Fibroblast of pulmonary artery (primary cell): ENCODE measurements at places on chromosomes 13 and 19.

DNA sequence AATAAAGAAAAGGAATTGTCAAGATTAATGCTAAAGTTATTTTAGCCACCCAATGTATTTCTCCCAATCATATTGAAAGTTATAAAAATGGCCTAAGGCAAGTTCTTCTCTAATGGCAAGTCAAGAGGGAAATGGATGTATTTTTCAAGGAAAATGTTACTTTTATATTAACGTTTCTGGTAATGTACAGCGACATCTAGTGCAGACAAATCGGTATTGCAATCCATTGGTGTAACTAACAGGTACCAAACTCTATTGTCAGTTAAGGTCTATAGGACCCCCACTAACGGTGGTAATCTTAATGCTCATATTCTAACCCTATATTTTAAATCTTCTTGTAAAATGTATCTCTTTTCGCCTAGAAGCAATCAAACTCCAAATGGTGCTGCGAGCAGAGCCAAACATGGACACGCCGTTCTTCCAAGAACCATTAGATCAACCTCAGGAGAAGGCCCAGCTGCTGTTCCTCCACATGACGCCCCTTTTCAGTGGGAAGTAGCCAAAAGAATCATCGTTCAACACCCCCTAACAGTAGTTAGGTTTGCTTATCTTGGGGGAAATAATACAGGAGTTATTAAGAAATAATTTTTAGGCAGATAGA, 98.5 kb upstream of the PABPC3 start:
- DNase-seq, result peak; percentile 51

DNA sequence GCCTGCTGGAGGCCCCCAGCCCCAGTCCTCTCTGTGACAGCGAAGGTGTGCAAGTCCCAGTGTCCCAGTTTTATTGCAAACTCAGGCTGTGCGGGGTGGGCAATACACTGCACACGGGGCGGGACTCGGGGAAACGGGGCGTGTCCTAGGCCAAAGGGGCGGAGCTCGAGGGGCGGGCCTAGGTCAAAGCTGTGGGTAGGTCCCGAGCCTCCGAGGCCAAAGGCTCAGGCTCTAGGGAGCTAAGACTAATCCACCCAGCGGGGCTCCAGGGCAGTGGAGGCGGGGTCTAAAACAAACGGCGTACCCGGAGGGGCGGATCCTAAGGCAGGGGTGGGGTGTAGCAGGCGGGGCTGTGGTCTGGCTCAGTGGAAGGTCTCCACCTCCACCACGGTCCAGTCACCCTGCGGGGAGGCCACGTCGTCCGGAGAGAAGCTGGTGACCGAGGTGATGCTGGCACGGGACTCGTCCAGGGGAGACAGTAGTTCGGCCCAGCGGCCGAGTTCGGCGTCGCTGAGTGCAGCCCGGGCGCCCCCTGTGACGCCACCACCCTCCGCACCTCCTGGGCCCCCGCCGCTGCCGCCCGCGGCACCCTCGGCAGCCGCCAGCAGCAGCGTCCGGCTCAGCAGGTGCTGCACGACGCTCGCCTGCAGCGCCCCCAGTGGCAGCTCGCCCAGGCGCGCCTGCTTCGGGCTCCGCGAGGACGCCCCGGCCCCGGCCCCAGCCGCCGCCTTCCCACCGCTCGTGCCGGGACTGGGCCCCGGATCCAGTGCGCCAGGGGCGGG, 5.3 kb downstream of the PRR36 start:
- peak; percentile 62 for DNase-seq

GRCh38 chr13:107370015-107370785, 802.3 kb upstream of the ARGLU1 start:
- DNase-seq, result peak; percentile 57

- DNase-seq, result no peak
These were observed 12.7 kb upstream of the DPY19L3 start for GRCh38 chr19:32392901-32393300.

DNA sequence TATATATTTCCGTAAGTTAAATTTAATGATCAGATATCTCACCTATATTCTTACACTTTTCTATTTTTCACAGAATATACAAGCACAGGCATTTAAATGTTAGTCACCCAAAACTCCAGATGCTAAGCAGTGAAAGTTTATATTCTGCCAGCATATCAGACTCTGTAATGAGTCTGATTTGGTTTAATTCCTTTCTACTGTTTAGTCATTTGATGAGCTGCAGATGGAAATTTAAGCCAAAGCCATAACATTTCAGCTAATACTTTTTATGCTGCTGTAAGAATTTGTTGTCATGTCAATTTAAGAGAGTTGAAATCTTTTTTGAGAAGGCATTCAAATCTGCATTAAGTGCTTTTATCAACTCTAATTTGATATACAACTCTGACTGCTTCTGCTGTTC, 8.0 kb downstream of the FRY start:
- DNase-seq, result no peak

- DNase-seq, result no peak
These were observed 36.8 kb upstream of the CYP2S1 start for GRCh38 chr19:41156207-41156606.

- DNase-seq, result peak; percentile 25
These were observed 10.6 kb upstream of the PNMA8A start for GRCh38 chr19:46481947-46482346.

GRCh38 chr13:110445722-110446574, 115.6 kb downstream of the RAB20 start:
- DNase-seq, result no peak

DNA sequence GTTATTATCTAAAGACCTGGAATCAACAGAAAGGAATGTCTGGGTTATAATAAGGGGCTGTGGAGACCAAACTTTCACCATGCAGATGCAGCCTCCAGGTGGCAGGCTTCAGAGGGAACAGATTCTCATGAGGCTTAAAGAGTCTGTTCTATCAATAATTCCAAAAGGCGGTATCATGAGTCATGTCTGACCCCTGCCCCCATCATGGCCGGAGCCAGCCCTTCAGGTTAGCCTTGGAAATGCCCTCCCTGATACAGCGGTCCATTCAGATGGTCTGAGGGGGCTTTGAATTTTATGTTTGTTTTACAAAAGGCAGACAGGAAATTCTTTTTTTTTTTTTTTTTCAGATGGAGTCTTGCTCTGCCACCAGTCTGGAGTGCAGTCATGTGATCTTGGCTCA, 21.7 kb upstream of the LAMP1 start:
- peak; percentile 65 for DNase-seq

GRCh38 chr19:42269478-42270345, 660 bp downstream of the CIC start:
- DNase-seq, result no peak

DNA sequence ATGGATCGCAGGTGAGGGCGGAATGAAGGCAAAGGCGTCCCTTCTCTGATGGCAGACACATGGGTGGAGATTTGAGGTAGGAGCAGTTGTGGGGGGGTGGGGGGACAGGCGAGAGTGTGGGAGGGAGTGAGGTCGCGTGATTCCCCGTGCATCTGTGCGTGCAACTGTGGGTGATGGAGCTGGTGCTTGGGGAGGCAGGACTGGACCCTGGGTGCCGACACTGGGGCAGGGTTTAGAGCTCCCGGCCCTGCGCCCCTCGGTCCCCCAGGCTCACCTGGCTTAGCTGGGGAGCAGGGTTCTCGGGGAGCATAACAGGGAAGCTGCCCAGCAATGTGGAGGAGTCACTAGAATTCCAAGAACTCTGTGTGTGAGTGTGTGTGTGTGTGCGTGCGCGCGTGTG, 3.4 kb downstream of the TMPRSS9 start:
- DNase-seq, result no peak

DNA sequence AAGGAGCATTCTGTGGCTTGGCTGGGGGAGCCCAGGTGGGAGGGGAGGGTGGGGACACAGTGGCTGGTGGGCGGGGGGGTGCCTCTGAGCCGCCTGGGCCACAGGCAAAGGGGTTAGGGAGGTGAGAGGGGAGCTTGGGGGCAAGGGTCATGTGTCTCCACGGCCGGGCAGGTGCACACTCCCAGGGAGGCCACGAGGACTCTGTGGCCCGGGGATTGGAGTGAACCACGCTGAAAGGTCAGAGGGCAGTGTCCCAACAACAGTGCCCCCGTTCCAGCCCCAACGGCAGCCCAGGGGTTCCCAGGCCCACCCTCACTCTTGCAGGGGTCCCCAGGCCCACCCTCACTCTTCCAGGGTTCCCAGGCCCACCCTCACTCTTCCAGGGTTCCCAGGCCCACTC, 9.6 kb downstream of the C2CD4C start:
- no peak for DNase-seq

GRCh38 chr19:38303517-38304351, at the start of gene C19orf33:
Gene C19orf33, plus strand, starts transcription at chr19:38304251. Its CDS starts 11 bp downstream, at chr19:38304262.
- DNase-seq, result no peak

- DNase-seq, result peak; percentile 86
These were observed 18.4 kb upstream of the TUBGCP3 start for GRCh38 chr13:112606109-112607001.

DNA sequence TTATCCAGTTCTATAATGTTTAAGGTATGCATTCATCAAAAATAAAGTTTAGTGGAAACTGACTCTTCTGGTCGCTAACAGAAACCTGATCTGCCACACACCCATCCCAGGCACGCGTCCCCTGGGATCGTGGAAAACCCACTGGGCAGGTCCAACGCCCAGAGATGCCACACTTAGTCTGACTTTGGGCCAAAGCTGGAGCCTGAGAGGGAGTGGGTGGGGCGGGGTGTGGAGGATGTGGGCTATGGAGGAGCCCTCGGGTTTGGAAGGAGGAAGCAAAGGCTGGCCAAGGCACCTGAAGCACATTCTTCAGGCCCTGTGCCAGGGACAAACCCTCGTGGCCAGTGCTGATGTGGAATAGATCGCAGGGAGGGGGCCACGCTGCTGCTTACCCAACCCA, 2.5 kb downstream of the IGFL1 start:
- no peak for DNase-seq

GRCh38 chr13:25380082-25380481, 8.3 kb downstream of the ATP8A2 start:
- no peak for DNase-seq

DNA sequence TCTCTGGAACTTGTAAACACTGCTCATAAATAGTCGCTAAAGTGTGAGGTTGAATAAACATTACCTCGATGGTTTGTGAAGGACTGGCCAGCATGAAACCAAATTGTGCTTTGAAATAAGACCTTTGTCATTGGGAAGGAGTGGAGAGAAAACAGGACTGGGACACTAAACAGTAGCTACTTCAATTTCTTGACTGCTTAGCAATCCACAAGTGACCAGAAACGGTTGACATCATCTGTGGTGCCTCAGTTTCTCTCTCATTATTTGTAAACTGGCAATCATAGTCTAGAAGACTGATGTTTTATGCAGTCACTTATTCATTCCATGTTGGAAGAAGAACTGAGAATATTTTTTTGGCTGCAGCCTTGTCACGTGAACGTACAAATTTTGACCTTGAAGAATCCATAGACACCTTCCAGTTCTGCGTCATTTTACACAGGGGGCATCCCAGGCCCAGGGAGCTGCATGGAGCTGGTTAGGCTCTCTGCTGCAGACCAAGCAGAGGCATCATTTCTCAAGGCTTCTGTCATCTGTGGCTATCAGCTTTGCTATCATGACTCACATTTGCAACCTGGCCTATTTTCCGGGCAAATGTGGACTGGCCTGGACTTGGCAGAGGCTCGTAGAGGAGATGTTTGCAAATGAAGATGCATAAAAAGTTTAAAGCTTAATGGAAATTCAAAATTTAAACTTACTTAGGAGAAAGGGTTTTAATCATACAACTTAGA, 391.8 kb downstream of the FGF9 start:
- no peak for DNase-seq

GRCh38 chr13:99339230-99339721, 32.1 kb upstream of the GPR183 start:
- DNase-seq, result no peak

DNA sequence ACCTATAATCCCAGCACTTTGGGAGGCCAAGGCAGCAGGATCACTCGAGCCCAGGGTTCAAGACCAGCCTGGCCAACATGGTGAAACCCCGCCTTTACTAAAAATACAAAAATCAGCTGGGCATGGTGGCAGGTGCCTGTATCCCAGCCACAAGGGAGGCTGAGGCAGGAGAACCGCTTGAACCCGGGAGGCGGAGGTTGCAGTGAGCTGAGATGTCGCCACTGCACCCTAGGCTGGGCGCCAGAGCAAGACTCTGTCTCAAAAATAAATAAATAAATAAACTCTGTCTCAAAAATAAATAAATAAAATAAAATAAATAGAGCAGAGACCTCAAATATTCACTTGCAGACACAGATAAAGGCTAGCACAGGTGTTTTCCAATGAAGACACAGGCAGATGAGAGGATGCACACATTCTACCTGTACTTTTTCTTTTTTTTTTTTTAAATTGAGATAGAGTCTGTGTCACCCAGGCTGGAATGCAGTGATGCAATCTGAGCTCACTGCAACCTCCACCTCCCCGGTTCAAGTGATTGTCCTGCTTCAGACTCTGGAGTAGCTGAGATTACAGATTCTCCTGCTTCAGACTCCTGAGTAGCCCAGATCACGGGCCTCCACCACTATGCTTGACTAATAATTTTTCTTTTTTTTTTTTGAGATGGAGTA, 2.7 kb upstream of the RPS16 start:
- peak; percentile 42 for DNase-seq
